ENCODE measurements at places on chromosomes 7 and 10.

GRCh38 chr7:4801839-4802231 is 26.4 kb downstream of the AP5Z1 start:
- no peak for DNase-seq

DNA sequence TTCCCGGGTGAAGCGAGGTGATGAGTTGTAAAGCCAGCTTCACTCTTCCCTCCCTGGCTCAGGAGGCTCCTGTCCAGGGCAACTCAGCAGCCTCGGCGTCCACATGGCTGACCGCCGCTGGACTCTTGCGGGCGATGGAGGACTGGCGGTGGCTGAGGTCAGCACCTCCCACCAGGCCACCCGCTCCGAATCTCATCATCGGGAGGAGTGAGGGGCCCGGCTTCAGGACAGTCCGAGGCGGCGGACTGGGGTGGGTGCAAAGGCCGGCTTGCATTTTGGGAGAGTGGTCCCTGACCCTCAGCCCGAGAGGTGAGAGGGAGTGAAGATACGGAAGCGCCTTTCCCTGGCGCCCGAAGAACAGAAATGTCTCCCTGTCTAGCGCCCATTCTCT is 759 bp downstream of the DNAJB12 start:
- no peak for DNase-seq

- no peak for DNase-seq
These were observed 4.7 kb upstream of the WASHC2A start for GRCh38 chr10:50063100-50063499.

- no peak for DNase-seq
These were observed 61.4 kb downstream of the CHCHD3 start for GRCh38 chr7:133020496-133020895.

DNA sequence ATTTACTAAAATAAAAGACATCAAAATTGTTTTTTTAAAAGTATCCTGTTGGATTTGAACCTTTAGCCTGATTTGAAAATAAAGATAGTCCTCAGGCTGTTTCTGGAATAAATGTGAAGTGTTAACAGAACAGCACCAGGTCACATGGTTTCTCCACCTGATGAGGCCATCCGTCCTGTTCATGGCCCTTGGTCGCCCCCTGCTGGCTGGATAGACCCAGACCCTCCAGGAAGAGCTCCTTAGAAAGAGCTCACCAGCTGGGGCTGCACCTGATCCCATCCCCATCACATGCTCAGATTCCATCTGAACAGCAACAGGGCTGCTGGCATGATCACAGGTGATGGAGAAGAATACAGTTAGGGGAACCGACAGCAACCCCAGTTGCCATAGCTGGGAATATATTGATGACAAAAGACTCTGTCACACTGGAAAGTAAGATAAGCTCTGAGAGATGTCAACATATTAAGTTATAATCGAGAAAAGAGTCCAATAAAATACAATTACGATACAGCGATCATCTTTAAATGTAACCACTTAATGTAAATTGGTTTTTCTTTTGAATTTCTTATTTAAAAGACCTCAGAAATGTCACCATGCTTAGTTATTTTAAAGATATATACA is 4.8 kb downstream of the OR2A14 start:
- DNase-seq = peak; percentile 76

- DNase-seq = no peak
These were observed 762.0 kb upstream of the IGFBP3 start for GRCh38 chr7:46682836-46683624.

DNA sequence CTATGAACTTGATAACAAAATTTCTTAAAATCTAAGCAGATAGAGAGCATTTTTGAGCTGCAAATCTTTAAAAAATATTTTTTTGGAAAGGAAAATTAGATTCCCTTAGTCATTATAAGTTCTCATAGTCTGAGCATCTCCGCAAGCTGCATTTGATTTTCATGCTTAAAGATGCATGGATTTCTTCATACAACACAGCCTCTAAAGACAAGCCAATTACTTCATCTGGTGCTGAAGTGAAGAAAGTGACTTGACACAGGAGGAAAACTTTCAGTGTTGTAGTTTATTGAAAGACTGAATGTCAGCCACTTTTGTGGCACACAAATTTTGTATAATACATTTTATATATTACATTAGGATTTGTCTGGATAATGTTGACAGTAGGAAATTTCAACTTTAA is 22.5 kb downstream of the SEMA3D start:
- no peak for DNase-seq

- DNase-seq = no peak
These were observed 48.3 kb downstream of the ZMIZ1 start for GRCh38 chr10:79116801-79117723.

DNA sequence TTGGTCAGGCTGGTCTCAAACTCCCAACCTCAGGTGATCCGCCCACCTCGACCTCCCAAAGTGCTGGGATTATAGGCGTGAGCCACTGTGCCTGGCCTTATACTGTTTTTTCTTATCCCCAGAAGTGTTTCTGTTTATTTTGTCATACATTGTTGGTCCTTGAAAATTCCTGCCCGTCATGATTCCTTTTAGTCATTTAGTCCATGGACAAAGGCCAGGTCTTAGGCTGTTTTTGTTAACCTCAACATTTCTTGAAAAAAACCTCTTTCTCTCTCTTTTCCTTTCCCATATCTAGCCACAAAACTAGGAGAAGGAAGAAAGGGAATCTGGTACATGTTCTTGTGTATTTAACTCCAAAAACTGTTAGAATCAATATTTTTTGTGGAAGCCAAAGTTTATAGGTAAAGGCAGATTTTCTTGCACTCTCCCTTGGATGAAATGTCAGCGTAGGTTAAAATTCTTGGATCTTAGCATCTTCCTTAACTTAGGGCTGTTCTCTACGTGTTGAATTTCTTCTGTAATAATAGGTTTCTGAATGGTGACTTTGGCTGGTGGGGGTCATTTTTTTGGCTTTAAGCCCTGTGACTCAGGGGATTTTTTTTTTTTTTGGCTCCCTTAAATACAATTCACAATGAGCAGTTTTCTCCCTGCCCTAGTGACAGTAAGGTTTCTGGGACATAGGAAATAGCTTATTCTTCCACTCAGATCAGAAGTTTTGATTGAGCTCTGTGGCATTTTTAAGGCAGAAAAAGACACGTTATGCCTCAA is 500.8 kb downstream of the AUTS2 start:
- no peak for DNase-seq

GRCh38 chr10:115624448-115624847 is 531.3 kb downstream of the ATRNL1 start:
- DNase-seq = no peak

GRCh38 chr10:14243221-14243620 is 87.5 kb downstream of the FRMD4A start:
- DNase-seq = no peak

DNA sequence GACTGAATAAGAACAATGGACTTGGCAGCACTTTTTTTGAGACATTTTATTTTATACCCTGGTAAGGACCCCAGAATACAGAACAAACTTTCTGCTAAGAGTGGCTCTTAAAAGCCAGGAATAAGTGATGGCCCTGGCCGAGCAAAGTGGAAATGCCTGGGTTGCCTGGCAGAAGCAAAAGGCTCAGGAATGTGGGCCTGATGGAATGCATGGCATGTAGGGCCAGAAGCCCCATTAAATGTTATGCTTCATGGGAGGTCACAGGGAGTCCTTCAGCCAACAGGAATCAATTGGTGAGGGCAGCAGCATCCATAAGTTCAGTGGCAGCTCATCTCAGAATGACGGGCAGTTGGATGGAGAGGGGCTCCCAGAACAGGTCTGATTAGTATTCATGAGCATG is 301.5 kb upstream of the CACNA2D1 start:
- DNase-seq = no peak

- no peak for DNase-seq
These were observed 52.5 kb upstream of the FRMD4A start for GRCh38 chr10:14383266-14383665.

GRCh38 chr7:134874407-134874806 is 95.0 kb downstream of the CALD1 start:
- no peak for DNase-seq

- no peak for DNase-seq
These were observed 50.5 kb upstream of the CAMK2B start for GRCh38 chr7:44375926-44376342.

GRCh38 chr7:74405899-74406512 is 47.7 kb upstream of the GTF2IRD1 start:
- DNase-seq = no peak

GRCh38 chr10:42951486-42952251 is 125.2 kb upstream of the RET start:
- DNase-seq = peak; percentile 60

DNA sequence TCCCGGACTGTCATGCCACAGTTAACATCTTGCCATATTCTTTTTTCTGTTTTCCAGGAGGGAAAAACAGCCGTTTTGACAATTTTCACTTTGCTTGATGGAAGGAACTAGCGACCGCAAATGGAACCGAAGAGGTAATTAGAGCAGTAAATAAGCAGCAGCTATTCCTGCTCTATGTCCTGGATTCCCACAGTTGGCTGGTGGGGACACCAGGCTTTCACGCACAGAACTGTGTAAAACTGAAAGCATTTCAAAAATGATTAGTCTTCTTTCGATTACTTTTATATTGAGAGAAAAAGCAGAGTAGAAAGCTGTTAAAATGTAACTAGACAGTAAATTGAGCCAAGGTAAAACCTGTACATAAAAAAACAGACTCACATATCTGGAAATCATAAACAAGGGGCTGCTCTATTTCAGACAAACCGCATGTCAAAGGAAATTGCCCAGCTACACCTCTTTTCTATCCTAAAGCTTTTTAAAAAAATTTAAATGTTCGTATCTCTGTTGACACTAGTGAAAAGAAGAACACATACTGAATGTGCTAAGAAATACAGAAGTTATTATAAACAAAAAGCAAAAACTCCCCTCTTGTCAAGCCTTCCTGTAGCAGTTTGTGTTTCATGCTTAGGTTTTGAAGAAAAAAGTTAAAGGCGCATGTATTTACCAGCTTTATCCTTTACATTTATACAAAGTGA is 93.4 kb downstream of the RNF216 start:
- DNase-seq = no peak

DNA sequence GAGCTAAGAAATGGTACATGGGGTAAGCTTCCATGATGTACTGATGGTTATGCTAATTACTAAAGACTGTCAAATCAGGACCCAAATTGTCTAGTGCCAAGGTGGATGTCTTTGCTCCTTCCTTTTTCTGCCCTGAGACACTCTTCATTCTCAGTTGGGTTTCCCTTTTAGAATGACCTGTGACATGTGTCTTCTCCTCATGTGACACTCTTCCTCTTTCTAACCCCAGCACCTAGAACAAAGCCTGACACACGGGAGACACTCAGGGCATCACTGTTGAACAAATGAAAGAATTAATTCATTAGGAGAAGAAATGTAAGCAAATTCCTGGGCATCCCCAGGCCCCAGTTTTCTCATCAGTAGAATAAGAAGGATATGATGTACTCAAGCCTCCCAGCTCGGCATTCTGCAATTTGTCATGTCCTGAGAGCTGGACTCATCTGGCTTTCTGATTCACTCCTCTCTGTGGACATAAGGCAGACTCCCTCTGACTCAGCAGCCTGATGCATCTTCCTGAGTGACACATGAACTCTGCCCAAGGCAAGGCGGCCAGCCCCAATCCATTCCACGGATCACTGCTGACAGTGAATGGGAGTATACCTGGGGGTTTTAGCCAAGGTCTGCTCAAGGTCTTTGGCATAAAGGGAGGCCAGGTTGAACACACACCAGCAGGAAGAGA is 473.8 kb downstream of the KCNMA1 start:
- DNase-seq = no peak

GRCh38 chr7:17142831-17143541 is 155.5 kb upstream of the AHR start:
- DNase-seq = no peak

DNA sequence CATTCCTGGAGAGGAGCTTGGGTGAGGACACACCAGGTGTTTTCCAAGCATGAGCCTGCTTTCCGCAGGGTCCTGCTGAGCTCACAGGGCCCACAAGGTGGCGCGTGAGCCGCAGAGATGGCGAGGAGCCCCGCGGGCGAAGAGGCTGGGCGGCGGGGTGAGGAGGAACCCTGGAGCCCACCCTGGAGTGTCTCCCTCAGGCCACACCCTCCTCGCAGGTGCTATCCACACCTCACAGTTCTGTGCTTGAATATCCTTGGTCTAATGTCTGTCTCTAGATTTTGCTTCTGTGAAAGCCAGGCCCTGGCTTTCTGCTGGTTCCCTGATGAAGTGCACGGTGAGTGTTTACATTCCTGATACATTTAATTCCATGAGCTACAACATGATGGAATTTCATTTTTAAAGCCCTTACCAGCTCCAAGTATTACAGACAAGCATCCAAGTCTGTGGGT is 433.6 kb downstream of the ACTR3B start:
- DNase-seq = no peak

GRCh38 chr7:114342431-114343179 is 72.0 kb upstream of the FOXP2 start:
- no peak for DNase-seq

DNA sequence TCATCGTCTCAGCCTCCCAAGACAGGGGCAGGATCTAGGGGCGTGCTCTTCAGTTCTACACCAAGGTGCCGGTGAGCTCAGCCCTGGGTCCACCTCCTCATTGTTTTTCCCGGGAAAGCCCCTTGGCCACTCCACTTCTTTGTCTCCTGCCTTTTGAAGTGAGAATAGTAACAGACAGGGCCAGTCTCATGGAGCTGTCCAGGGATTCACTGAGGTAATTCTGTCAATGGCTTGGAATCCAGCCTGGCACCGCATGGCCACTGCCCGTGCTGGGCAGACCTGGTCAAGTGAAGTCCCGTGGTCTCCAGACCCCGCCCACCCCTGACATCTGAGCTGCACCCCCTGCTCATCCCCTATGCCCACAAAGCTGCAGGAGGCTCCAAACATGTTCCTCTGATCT is 138.9 kb downstream of the TNS3 start:
- DNase-seq = no peak

- no peak for DNase-seq
These were observed 214.5 kb downstream of the TWIST1 start for GRCh38 chr7:18902892-18903291.

DNA sequence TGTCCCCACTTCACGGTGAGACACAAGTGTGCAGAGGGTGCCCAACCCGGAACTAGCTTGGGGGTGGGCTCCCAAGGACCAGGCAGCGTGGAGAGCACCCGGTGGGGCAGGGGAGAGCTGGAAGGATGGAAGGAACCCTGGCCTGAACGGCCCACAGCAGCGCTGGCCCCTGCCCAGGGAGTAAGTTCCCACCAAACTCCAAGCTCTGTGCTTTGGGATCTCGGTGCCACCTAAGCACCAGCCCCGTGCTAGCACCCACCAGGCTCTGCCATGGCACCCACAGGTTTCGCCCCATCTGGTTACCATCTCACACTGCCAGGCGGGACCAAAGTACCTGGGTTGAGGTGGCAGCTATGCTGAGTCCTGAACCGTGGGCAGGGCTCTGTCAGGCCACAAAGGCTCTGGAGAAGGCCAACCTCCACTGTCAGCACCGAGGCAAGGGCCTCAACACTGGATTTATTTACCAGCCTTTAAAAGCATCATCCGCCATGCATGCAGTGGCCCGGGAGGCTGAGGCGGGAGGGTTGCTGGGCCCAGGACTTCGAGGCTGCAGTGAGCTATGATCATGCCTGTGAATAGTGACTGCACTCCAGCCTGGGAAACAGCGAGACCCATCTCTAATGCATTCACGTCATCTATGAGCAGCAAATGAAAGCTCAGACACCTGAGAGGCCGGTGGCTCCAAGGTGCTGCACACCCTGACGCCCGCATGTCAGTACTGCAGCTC is 16.0 kb downstream of the GPER1 start:
- DNase-seq = no peak

- no peak for DNase-seq
These were observed 552 bp downstream of the IL15RA start for GRCh38 chr10:5976512-5977470.

- DNase-seq = no peak
These were observed 846.8 kb downstream of the IPMK start for GRCh38 chr10:57420881-57421280.

GRCh38 chr10:110792476-110793125 is 79.1 kb upstream of the PDCD4 start:
- DNase-seq = no peak

Measured in natural killer cell treated with Interleukin-12 subunit alpha and Interleukin-12 subunit beta and Interleukin-15 and Interleukin-18, amount 100 ng/mL, for 72 hours (primary cell).